ENCODE measurements at places on chromosomes 7 and 10.

- DNase-seq = peak; percentile 65
These were observed at the start of gene PPP1R9A for GRCh38 chr7:94907026-94907810. Gene PPP1R9A (plus strand): TSS chr7:94907594. CDS start chr7:94910114, 2,520 bp downstream.

DNA sequence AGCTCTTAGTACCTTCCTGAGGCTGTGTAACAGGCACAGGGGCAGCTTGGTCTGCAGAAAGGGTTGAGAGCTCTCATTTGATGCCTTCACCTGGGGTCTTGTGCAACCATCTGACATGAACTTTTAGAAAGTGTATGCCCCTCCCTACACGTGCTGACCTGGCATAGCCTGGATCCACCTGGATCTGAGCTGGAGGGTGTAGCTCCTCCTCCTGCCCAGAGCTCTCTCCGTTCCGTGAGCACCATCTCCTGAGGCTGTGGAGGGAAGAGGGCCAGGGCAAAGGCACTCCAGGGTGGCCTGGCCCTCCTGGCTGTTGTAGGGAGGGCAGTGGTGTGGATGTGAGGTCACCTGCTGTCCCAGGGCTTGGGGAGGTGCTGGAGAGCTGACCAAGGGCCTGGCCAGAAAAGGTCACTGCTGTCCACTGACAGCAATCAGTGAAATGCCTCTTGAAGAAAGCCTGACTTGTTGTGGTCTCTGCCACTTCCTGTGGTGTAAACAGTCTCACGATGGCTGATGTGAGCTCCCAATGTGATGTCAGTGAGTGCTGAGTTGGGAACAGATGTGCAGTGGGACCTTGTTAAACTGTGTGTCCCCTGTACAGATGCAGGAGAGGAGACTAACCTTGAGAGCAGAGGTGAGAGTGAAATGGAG, 23.0 kb downstream of the AMZ1 start:
- DNase-seq = no peak

- DNase-seq = no peak
These were observed 66.1 kb downstream of the KCNMA1 start for GRCh38 chr10:77571490-77571889.

DNA sequence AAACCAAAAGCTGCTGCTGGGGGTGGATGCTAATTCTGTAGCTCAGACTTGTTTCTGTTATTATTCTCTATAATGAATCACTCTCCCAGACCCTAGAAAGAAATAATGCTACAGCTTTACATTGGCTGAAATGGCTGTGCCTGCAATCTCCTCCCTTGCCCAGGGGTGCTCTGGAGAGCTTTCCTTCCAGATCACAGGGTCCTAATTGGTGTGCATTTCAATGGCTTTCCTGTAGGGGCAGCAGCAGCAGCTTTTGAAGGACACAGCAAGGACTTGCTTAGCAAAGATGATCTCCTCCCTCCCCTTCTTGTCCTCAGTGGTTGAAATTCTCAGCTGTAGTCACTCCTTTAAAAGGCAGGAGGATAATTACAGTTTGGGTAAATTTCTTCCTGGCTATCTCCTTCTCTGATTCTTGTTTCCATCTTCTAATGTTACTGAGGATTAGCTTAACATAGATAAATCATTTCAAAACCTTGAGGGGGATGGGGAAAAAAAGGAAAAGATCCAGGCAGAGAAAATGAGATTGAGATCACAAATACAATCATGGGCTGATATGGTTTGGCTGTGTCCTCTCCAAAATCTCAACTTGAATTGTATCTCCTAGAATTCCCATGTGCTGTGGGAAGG, 120.2 kb upstream of the CTTNBP2 start:
- DNase-seq = no peak

DNA sequence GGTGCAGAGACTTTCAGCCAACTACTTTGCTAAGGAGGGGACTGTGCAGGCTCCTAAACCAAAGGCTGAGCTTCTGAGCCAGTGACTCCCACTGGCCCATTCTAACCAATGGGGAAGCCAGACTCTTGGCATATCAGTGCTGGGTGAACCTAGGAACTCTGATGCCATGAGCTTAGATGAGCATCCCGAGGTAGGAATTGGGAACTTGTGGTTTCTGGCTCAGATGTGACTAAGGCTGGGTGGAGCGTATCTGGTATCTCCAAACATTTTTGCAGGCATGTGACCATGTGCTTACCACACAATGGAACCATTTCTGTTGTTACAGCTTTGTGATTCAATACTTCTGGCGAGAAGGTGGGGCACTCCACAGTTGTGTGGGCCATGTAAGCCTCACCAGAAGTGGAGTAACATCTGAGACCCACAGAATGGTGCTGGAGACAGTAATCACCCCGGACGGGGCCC, 2.5 kb upstream of the AVPI1 start:
- DNase-seq = no peak

DNA sequence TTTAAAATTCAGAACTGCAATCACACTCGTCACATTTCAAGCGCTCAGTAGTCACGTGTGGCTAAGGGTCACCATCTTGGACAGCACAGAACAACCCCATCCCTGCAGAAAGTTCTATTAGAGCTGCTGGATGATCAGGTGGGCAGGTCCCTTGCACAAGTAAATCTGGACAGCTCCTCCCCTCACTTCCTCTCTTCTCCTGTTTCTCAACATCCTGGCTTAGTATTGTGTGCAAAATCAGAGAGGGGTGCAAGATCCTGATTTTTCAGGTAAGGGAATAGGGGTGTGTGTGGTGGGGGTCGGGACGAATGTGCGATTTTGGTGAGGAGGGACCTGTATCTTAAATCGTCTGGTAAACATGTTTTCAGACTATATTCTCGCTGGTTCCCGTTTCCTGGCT, at the start of gene GIMAP4:
Gene GIMAP4, plus strand, starts transcription at position 222 of the 400 bp plus-strand sequence. CDS start 2,512 bp downstream, outside the sequence.
- no peak for DNase-seq

DNA sequence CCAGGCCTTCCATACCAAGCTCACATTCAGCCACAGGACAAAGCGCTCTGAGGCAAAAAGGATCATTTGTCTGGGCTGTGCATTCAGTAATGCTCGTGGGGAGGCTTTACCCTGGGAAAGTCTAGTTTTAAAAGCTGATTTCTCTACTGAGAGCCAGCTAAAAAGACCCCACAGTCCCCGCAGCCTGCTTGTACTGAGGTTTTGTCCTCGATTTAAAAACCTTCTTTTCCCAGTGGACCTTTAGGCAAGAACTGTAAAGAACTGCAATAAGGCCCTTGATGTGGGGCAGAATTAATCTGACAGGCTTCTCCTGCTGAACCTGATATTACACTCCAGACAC, 180.3 kb downstream of the USP6NL start:
- no peak for DNase-seq

DNA sequence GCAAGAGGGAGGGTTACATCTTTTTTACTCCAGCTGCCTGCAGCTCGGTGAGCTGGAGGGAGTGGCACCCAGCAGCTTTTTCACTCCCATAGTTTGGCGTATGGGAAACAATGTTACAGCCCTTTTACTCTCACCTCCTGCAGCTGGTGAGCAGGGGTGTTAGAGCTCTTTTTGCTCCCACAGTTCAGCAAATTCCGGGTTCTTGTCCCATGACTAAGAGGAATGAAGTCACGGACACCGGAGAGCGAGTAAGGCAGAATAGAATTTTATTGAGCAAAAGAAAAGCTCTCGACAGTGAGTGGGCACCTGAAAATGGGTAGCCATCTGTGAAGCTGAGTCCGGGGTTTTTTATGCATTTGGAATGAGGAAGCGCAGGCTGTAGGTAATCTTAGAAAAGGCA, 446.6 kb downstream of the GFRA1 start:
- DNase-seq = no peak

DNA sequence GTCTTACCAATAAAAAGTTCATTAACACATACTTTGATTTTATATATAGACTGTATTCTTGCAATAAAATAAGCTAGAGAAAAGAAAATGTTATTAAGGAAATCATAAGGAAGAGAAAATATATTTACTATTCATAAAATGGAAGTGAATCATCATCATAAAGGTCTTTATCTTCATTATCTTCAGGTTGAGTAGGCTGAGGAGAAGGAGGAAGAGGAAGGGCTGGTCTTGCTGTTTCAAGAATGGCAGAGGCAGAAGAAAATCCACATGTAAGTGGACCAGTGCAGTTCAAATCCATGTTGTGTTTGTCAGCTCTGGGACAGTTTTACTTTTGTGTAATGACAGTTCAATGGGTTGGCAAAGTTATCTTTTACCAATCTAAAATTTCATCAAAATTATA, 609.1 kb upstream of the ANKRD30A start:
- DNase-seq = no peak

DNA sequence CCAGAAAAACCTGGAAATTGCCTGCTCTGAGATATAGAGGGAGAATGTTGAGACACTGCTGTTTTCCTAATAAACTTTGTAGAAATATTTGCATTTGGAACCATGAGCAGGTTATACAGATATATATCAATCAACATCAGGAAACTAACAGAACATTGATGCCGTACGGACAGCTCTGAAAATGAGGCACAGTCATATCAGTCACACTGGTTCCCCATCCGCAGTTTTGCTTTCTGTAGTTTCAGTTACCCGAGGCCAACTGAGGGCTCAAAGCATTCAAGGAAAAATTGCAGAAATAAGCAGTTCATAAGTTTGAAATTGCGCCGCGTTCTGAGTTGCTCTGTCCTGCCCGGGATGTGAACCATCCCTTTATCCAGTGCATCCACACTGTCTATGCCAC, 137.9 kb downstream of the KLF6 start:
- no peak for DNase-seq

DNA sequence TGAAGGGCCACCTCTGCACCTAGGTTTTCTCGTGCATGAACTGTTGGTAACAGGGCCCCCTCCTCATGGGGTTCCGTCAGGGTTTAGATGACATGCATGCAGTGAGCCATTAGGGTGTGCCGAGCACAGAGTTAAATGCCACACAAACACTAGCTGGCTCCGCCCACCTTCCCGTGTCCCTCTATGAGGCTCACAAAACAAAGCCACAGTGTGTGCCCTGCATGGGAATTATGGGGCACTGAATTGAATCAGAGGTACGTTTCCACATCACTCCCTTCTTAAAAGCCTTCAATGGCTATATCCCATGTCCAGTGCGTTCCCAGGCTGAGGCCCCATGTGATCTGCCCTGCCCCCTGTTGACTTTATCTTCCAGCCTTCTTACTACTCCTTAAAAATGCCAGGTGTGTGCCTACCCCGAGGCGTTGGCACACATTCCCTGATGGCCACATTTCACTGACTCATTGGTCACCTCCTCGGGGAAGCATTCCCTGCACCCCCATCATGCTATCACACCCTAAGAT, 35.7 kb downstream of the GSDME start:
- no peak for DNase-seq

- no peak for DNase-seq
These were observed 45.1 kb downstream of the KCNMA1 start for GRCh38 chr10:77592510-77592909.

- DNase-seq = no peak
These were observed 12.0 kb upstream of the SP8 start for GRCh38 chr7:20798694-20799121.

GRCh38 chr10:116014326-116014725, 258.7 kb downstream of the GFRA1 start:
- no peak for DNase-seq

- DNase-seq = no peak
These were observed 1.8 kb downstream of the ZMIZ2 start for GRCh38 chr7:44750424-44750823.

DNA sequence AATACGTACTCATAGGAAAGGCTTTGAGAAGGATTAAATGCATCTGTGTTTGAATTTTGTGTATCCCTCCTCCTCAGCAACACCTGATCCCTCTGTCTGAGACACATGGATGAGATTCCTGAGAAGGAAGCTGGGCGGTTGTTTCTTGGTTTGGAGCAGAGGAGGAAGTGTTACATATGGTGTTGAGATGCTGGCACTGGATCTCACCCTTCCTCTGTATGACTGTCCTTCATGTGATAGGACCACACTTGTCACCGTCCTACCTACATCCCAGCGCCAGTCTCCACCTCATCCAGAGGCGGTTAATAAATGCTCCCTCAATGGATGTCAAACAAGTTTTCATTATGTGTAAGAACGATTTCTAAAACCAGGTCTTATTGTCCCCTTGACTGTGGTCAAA, 49.4 kb upstream of the KLF6 start:
- no peak for DNase-seq

GRCh38 chr10:409408-410040, 274.3 kb downstream of the ZMYND11 start:
- DNase-seq = peak; percentile 53

GRCh38 chr10:110323503-110323902, 18.8 kb upstream of the SMNDC1 start:
- DNase-seq = no peak

GRCh38 chr10:86363833-86364490, 2.6 kb downstream of the GRID1 start:
- DNase-seq = no peak

DNA sequence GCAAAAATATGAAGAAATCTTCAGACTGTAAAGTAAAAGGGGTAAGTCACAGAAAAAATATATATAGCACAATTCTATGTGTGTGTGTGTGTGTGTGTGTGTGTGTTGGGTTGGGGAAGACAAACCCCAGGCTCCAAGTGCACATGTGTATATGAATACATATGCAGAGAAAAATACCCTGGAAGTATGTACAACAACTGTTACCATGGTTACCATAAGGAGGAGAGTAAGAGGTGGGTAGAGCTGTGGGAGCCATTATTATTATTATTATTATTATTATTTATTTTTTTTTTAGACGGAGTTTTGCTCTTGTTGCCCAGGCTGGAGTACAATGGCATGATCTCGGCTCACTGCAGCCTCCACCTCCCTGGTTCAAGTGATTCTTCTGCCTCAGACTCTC, 23.7 kb upstream of the TRIM24 start:
- no peak for DNase-seq

DNA sequence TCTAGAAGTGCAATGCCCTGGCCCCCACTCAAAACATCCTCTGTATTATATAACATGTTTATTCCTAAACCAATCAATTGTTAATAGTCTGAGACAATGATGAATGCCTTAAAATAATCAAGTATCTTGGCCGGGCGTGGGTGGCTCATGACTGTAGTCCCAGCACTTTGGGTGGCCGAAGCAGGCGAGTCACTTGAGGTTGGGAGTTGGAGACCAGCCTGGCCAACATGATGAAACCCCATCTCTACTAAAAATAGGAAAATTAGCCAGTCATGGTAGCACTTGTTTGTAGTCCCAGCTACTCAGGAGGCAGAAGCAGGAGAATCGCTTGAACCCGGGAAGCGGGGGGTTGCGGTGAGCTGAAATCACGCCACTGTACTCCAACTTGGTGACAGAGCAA, 29.4 kb upstream of the CACNA2D1 start:
- DNase-seq = no peak

GRCh38 chr10:98098247-98098646, 36.2 kb upstream of the R3HCC1L start:
- DNase-seq = no peak

DNA sequence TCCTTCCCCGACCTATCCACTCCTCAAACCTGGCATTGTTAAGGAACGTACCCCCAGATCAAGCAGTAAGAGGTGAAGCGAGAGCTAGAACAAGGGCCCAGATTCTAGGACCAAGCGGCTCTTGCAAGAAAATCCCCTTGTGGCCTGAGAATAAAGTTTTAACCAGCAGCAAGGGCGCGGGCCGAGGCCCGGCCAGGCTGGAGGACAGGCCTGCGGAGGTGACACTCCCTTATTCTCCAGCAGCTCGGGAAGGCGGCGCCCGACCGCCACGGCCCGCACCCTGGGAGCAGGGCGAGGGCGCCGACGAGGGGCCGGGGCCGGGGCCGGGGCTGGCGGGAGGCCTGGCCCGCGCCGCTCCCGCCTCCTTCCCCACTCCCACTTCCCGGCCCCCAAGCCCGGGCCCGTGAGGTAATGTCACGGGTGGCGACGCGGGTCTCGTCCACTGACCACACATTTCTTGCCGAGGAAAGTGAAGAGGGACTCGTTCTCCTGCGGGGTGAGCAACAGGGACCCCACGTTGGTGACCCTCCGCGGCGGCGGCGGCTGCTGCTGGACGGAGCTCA, 551 bp downstream of the WASL start:
- peak; percentile 72 for DNase-seq

GRCh38 chr10:45179691-45180090, 135.7 kb downstream of the OR13A1 start:
- peak; percentile 46 for DNase-seq
